NCI-H1694 treated with DMSO at 0.1 percent for 48 hours (cell line): ENCODE measurements at places on chromosomes 6 and 20.

GRCh38 chr6:10266061-10266460 lies 148.8 kb downstream of the TFAP2A start:
- DNase-seq: no peak

GRCh38 chr6:10951675-10952282 lies 64.9 kb downstream of the SYCP2L start:
- peak; percentile 38 for DNase-seq

- DNase-seq: no peak
These were observed 612.3 kb upstream of the ARID1B start for GRCh38 chr6:156164701-156165452.

- DNase-seq: no peak
These were observed 57.1 kb downstream of the UST start for GRCh38 chr6:148803979-148804378.

DNA sequence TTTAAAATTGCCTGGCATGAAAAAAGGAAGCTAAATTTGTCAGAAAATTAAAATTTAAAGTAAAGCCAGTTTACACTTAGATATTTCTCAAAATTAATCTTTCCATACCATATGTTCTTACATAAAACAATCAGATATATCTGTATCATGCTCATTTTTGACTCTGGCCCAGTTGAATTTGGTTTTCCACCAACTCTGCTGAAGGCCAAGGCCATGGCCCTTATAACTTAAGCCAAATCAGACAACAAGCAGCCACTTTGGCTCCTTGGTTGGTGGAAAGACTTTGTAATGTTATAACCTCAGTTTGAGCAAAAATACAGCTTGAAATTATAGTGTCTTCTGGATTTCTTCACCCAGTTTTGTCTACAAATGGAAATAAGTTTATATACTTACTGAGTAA lies 97.3 kb downstream of the CENPW start:
- DNase-seq: no peak

- no peak for DNase-seq
These were observed 26.3 kb upstream of the TFAP2A start for GRCh38 chr6:10441004-10441654.

DNA sequence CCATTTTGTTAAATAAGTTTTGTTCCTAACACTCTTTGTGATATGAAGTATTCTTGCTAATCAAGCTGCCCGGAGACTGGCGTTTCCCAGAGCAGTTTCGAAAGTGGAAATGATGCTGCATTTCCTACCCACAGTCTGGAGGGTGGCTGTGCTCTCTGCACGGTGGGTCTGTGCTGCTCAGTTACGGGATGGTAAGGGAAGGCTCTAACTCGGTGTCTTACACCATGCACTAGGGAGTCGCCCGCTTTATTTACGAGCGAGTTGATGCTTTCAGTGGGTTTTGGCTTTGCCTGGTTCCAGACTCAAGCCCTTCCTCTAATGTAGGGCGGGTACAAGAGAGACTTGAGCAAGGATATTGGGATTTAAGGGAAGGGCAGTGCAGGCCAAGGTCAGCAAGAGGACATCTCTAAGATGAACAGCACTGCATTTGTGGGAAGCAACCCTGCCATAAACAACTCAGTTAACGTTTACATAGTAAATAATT lies 180.1 kb upstream of the AKAP12 start:
- DNase-seq: no peak

GRCh38 chr20:34083137-34083536 lies 28.9 kb downstream of the EIF2S2 start:
- DNase-seq: no peak

DNA sequence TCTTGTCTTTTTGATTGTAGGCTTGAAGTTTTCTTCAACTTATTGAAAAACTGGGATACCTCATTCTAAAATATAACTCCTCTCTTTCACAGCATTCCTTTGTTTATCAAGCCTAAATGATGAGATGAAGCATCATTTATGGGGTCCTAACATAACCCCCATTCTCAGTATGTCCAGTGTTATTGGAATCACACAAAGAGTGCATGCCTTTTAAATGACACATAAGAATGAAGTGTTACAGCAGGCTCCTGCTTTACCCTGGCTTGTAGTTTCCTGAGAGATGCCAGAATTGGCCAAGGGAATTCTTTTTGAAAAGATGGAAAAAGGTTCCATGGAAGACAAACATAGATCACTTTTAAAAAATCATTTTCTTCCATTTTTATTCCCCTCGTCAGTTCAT lies 502.4 kb downstream of the BCKDHB start:
- no peak for DNase-seq

GRCh38 chr20:5357946-5358345 lies 41.2 kb upstream of the PROKR2 start:
- DNase-seq: no peak

DNA sequence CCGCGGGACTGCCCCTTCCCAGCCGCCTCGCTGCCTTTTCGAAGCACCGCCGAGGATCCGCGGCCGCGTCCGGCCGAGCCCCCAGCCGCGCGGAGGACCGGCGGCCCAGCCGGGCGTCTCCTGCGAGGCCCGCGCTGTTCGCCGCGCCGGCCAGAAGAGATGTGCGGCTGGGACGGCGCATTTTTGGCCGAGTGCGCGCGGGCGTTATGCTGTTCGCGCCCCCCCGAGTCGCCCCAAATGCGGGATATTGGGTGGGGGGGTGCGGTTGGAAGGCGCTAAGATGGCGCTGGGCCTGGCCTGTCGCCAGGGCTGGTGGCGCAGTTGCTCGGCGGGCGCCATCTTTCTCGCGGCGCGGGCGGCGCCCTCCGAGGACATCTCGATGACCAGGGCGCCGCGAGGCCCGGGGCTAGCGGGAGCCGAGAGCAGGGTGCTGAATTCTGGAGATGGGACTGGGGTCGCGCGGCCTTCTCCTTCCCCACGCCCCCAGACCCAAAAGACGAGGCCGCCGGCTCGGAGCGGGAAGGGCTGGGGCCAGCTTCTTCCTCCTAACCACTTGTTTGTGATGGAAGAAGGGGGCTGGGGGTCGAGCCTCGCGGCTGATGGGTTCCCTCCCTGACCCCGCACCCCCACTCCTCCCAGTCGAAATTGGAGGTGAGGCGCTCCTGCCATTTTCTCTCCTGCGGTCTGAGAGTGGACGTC lies 1.5 kb downstream of the BICRAL start:
- peak; percentile 32 for DNase-seq

DNA sequence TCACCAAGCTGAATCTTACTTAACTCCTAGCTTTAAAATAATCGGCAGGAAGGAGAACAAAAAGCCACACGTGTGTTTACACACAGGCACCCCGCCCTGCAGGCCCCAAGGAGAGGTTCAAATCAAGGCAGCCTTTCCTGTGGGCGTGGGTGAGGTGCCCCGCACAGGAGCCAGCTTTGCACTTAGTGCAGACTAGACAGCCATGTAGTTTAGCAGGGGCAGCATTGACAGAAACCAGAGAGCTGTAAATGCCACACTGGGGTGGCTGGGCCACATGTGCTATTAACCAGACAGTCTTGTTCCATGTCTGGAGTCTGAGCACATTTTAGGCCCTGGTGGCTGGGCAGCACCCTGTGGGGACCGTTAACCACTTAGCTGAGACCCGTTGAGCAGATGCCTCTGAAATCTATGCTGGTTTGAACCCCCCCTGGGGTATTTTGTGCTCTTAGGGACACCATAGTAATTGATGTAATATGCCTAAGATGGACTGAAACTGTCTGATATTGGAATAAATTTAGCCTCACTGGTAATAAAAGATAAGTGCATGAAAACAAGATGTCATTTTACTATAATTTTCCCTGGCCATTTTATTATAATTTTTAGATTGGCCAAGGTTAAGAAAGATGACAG lies 106.4 kb upstream of the KCNG1 start:
- no peak for DNase-seq
